ENCODE measurements at places on chromosomes 4 and X. TPM values are rescaled to one million over a fixed set of nuclear protein-coding genes. Genes with fewer than 3 reads are reported as not detected.

GRCh38 chr4:31083456-31083855 is 363.3 kb downstream of the PCDH7 start:
- no peak overlapping the region for H3K27ac ChIP-seq
- no peak for DNase-seq

GRCh38 chr4:23022032-23022431 is 329.3 kb downstream of the GBA3 start:
- no peaks in the 10 kb centered on the region for H3K36me3 ChIP-seq
- no peak for DNase-seq
- no peaks in the 10 kb centered on the region for H3K4me1 ChIP-seq
- H3K27me3 ChIP-seq = no peaks in the 10 kb centered on the region
- H3K27ac ChIP-seq = no peak overlapping the region
- no peak overlapping the region for H3K4me3 ChIP-seq

DNA sequence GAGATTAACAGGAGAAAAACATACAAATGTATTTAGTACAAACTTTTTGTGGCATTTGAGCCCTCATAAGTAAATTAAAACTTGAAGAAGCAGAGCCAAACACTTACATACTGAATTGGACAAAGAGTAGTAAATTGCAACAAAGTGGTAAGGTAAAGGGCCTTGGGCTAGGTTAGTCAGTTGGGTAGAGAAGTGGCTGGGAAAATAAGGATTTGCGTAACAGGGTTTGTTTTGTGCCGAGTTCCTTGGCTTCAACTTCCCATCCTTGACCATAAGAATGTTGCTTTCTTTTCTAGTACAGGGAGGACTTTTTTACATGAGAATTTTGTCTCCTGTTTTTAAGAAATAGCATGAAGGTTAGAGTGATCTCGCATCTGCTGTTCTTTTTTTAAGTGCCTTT is 33.3 kb upstream of the DSPP start:
- no peak for DNase-seq
- H3K4me1 ChIP-seq = no peaks in the 10 kb centered on the region
- no peak overlapping the region for H3K4me3 ChIP-seq
- no peak overlapping the region for H3K27ac ChIP-seq

DNA sequence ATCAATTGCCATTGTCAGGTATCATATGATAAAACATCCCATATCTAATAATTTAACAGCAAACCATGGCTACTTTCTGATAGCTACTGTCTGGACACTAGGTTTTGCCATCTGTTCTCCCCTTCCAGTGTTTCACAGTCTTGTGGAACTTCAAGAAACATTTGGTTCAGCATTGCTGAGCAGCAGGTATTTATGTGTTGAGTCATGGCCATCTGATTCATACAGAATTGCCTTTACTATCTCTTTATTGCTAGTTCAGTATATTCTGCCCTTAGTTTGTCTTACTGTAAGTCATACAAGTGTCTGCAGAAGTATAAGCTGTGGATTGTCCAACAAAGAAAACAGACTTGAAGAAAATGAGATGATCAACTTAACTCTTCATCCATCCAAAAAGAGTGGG is 7.0 kb downstream of the NPY5R start:
- H3K36me3 ChIP-seq = no peaks in the 10 kb centered on the region
- H3K4me1 ChIP-seq = no peaks in the 10 kb centered on the region
- H3K4me3 ChIP-seq = no peak overlapping the region

GRCh38 chr4:11495291-11495690 is 66.6 kb upstream of the HS3ST1 start:
- DNase-seq = no peak
- no peaks in the 10 kb centered on the region for H3K36me3 ChIP-seq
- no peak overlapping the region for H3K4me3 ChIP-seq
- no peak overlapping the region for H3K27ac ChIP-seq
- H3K27me3 ChIP-seq = no peaks in the 10 kb centered on the region

DNA sequence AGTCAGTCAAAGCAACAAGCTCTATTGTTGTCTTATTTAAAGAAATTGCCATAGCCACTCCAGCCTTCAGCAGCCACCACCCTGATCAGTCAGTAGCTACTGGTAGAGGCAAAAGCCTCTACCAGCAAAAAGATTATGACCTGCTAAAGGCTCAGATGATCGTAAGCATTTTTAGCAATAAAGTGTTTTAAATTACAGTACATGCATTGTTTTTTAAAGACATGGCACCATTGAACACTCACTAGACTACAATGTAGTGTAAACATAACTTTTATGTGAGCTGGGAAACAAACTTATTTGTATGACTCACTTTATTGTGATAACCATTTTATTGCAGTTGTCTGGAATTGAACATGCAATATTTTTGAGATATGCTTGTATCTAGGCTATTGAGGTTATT is 32.3 kb upstream of the DYNLT3 start:
- H3K4me3 ChIP-seq = no peak overlapping the region
- no peaks in the 10 kb centered on the region for H3K4me1 ChIP-seq
- no peaks in the 10 kb centered on the region for H3K27me3 ChIP-seq
- no peak for DNase-seq
- no peak overlapping the region for H3K27ac ChIP-seq
- H3K36me3 ChIP-seq = no peaks in the 10 kb centered on the region

GRCh38 chr4:163757219-163757618 is 262.7 kb downstream of the TMA16 start:
- no peak overlapping the region for H3K4me3 ChIP-seq
- H3K36me3 ChIP-seq = no peaks in the 10 kb centered on the region
- no peak overlapping the region for H3K27ac ChIP-seq
- no peaks in the 10 kb centered on the region for H3K27me3 ChIP-seq

DNA sequence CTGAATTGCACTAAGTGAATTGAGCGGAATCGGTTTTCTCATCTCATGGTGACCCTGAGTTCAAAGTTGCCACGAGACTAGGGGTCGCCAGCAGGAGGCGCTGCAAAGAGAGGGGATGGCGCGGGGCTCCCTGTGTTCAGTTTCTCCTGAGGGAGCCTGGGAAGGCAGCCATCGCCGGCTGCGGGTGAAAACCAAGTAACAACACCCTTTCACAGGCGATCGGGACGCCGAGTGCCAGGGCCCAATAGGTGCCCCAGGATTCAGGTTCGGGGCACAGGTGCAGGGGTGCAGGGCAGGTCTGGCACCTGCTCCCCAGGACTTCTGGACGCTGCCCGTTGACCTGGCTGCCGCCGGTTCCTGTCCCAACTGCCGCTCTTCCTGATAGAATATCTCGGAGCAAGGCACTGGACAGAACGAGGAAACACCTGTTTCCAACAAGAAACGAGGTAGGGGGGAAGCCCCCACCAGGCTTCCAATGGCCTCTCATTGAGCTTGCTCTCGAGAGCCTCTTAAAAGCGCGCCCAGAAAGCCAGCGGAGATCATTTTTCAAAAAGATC is 1.1 kb upstream of the FGF16 start:
- peak overlapping the region; percentile 45 for H3K4me3 ChIP-seq
- no peak overlapping the region for H3K27ac ChIP-seq
- peaks cover 7% of the 10 kb centered on the region for H3K4me1 ChIP-seq
- DNase-seq = no peak
- H3K36me3 ChIP-seq = no peaks in the 10 kb centered on the region

- H3K4me3 ChIP-seq = no peak overlapping the region
- no peak overlapping the region for H3K27ac ChIP-seq
- H3K36me3 ChIP-seq = no peaks in the 10 kb centered on the region
- peaks cover 4% of the 10 kb centered on the region for H3K4me1 ChIP-seq
- DNase-seq = no peak
- H3K27me3 ChIP-seq = no peaks in the 10 kb centered on the region
Observed at GRCh38 chr4:74638689-74639088, 155.6 kb downstream of the BTC start.

DNA sequence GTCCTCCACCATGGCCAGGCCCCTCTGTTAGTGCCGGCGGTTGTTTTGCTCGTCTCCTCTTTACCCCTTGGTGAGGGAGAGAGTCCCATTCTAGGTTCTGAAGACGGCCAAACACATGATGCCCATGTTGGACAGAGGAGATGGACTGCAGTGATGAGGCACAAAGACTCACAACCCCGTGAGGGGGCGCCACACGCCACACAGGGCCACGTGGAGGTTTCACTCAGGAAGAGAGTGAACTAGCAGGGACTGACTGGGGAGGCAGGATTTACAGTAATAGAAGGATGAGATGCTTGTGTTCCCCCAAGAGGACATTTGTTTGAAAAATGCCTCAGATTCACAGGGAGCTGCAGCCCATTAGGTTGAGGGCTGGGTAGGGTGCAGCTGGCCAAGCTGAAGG is 655.3 kb upstream of the FRG1 start:
- H3K4me1 ChIP-seq = no peaks in the 10 kb centered on the region
- DNase-seq = no peak
- H3K36me3 ChIP-seq = no peaks in the 10 kb centered on the region
- no peak overlapping the region for H3K4me3 ChIP-seq
- H3K27ac ChIP-seq = no peak overlapping the region

DNA sequence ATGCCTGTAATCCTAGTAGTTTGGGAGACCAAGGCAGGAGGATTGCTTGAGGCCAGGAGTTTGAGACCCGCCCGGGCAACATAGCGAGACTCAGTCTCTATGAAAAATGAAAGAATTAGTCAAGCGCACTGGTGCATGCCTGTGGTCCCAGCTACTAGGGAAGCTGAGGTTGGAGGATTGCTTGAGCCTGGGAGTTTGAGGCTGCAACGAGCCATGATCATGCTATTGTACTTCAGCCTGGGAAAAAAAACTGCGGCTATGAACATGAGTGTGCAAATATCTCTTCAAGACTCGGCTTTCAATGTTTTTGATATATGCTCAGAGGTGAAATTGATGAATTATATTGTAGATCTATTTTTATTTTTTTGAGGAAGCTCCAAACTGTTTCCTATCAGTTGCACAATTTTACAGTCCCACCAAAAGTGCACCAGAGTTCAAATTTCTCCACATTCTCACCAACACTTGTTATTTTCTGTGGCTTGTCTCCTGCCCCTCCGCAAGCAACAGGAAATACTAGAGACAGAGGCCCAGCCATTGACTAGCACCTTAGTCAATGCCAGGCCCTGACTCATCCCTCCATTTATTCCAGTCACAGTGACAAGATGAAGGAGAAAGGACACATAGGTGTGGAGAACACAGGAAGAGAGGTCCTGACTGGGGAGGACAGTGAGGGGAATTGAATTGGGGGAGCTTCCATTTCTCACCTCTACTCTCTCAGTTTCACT is 33.1 kb upstream of the ZNF41 start:
- H3K27me3 ChIP-seq = no peaks in the 10 kb centered on the region
- no peak overlapping the region for H3K4me3 ChIP-seq
- H3K4me1 ChIP-seq = no peaks in the 10 kb centered on the region
- H3K36me3 ChIP-seq = no peaks in the 10 kb centered on the region

DNA sequence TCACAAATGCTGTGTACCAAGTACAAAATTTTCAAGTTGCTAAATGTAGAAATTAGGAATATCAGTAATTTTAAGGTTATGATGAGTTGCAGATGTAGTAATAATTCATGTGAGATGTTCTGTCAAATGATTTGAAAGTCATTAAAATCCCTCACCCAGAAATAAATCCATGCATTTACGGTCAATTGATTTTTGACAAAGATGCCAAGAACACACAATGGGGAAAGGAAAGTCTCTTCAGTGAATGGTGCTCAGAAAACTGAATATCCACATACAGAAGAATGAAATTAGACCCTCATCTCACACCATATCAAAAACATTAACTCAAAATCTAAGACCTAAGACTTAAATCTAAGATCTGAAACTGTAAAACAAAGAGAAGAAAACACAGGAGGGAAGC is 12.9 kb upstream of the BMPR1B start:
- H3K27ac ChIP-seq = no peak overlapping the region
- H3K27me3 ChIP-seq = no peaks in the 10 kb centered on the region
- H3K36me3 ChIP-seq = no peaks in the 10 kb centered on the region
- no peak overlapping the region for H3K4me3 ChIP-seq
- H3K4me1 ChIP-seq = no peaks in the 10 kb centered on the region

DNA sequence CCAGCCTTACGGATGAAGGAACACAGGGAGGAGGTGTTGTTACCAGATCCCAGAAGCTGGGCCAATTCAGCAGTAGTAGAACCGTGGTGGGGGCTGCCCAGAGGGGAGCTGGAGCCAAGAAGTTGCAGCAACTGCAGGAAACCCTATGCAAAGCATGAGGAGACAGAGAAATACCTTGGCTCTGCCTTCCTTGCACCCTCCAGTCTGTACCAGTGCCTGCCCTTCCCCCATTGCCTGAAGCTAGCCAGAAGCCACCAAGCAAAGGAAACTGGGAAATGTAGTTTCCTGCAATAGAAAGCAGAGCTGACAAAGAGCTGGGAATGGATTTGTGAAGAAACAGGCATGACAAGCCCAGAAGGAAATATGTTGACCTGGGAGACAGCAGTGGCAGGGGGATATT is 108.7 kb upstream of the FUNDC1 start:
- H3K4me3 ChIP-seq = no peak overlapping the region
- no peaks in the 10 kb centered on the region for H3K36me3 ChIP-seq
- H3K4me1 ChIP-seq = no peaks in the 10 kb centered on the region
- no peak overlapping the region for H3K27ac ChIP-seq

DNA sequence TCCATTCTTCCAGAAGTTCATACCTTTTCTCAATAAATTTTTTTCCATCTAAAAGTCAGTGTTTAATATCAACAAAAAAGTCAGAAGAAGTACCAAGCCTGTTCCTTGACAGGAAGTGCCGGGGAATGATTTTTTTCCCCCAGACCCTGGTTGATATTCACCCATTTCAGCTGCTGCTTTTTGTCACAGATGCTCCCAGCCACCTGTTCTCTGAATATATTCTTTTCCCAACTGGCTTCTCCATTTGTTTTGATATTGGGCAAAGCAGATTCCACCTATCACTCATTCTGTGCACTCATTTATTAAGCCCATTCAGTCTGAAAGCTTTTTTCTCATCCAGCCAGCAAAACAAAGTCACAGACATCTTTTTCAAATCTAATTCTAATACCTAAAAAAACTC is 139.9 kb downstream of the FRMPD4 start:
- H3K4me3 ChIP-seq = no peak overlapping the region
- H3K4me1 ChIP-seq = no peaks in the 10 kb centered on the region
- no peaks in the 10 kb centered on the region for H3K36me3 ChIP-seq
- DNase-seq = no peak
- H3K27me3 ChIP-seq = no peaks in the 10 kb centered on the region
- no peak overlapping the region for H3K27ac ChIP-seq

GRCh38 chrX:99719140-99719539 is 690.9 kb downstream of the PCDH19 start:
- no peak for DNase-seq
- no peak overlapping the region for H3K4me3 ChIP-seq
- no peaks in the 10 kb centered on the region for H3K27me3 ChIP-seq
- no peaks in the 10 kb centered on the region for H3K36me3 ChIP-seq
- H3K27ac ChIP-seq = no peak overlapping the region
- no peaks in the 10 kb centered on the region for H3K4me1 ChIP-seq

The NSG1 gene
- total RNA-seq = 3.8 TPM

The ZNF157 gene
- total RNA-seq = not detected

The SERPINA7 gene
- total RNA-seq = not detected

The TAPT1 gene
- 79.0 TPM for total RNA-seq

The SEPTIN6 gene
- total RNA-seq = 23.5 TPM

The KIT gene
- total RNA-seq = 17.5 TPM

The RAB40AL gene
- 1.4 TPM for total RNA-seq

The PPA2 gene
- 42.2 TPM for total RNA-seq

The IL1RAPL1 gene
- 0.33 TPM for total RNA-seq

All from upper lobe of left lung (tissue), 6 donors.